ENCODE measurements at places on chromosomes 11 and 22.
A peak's percentile ranks its signal among the peaks of the same experiment; 100 is the strongest.

DNA sequence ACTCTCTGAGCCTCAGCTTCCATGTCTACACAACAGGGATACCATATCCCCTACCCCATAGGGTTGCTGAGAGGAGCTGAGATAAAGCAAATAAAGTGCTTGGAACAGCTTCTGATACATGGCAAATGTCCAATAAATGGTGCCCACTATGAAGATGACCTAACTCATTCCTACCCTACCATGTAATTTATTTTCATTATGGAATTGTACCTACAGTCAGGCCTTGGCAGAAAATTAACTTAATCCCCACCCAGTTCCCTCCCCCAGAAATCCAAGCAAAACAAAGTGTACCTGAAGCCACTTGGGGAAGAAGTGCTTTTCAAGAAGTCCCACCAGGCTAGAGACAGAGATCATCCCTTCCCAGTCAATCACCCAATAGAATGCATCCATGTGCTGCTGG, 10.8 kb downstream of the SRRD start:
- no peak for DNase-seq

- peak; percentile 67 for DNase-seq
Observed at GRCh38 chr11:124793466-124794278, 6.5 kb downstream of the MSANTD2 start.

DNA sequence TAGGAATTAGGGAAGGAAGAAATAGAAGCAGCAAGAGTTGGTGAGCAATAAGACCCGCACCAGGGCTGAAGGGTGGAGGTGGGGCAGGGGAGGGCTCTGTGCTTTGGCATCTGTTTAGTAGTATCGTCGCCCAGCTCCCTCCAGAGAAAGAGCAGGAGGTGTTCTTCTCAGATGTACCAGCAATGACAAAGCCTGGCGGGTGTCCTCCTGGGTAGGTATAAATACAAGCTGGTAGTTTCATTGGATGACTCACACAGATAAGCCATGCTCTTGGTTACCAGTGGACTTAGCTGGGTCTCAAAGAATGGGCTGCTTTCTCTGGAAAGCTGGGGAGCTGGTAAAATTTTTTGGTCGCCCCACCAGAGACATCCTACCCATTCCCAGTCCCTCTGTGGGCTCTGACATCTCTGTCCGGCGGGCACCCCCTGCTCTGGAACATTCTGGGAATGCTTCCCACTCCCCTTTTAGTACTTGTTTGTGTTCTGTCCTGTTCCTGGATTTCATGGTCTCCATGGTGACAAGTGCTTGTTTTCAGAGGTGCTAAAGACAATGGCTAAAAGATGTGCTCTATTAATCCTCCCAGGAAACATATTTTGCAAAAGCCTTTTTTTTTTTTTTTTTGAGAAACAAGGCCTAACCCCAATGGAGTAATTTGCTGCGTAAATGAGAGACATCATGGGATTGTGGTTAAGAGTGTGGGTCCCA, 15.4 kb upstream of the TUBA8 start:
- DNase-seq = no peak

- no peak for DNase-seq
Observed at GRCh38 chr11:62559204-62559603, 12.6 kb upstream of the AHNAK start.

DNA sequence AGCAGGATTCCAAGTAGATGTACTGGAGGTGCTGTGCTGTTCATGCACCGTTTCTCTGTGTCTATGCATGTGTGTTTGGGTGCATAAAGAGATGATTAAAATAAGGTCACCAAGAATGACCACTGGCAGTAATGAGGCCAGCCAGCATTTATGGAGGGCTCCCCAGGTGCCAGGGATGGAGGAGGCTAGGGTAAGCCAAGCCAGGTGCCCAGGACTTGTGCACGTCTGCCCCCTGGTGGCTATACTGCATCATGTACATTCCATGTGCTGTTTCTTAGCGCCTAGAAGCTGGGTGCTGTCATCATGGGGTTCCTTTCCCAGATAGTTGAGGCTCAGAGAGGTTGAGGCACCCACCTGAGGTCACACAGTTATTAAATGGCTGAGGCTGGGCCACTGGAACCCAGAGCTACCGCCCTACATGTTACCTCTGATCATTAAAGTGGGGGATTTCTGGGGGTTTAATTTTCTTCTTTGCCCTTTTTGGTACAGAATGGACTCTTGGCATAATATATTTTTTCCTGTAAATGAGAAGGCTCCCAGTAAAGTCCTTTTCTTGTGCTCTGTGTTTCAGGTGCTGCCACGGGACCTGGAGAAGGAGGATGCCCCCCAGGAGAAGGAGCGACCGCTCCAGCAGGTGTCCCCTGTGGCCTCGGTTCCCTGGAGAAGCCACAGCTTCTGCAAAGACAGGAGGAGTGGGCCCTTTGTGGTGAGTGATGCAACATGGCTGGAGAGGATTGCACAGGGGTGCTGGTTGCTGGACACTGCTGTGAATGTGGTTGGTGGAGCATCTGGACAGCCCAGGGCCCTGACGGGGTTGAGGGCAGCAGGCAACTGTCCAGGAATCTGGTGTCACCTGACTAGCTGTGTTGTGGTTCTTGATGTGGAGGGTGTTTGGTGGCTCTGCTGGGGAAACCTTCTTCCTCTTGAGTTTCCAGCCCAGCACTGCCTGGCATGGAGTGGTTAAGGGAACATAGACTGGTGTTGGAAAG, 96.4 kb downstream of the KIAA1671 start:
- DNase-seq = peak; percentile 50

Measured in PC-9 (cell line).